Caki2 (cell line): ENCODE measurements at places on chromosomes 3 and 15. TPM values are rescaled to one million over a fixed set of nuclear protein-coding genes. Genes with fewer than 3 reads are reported as not detected.
A peak's percentile ranks its signal among the peaks of the same experiment; 100 is the strongest.

DNA sequence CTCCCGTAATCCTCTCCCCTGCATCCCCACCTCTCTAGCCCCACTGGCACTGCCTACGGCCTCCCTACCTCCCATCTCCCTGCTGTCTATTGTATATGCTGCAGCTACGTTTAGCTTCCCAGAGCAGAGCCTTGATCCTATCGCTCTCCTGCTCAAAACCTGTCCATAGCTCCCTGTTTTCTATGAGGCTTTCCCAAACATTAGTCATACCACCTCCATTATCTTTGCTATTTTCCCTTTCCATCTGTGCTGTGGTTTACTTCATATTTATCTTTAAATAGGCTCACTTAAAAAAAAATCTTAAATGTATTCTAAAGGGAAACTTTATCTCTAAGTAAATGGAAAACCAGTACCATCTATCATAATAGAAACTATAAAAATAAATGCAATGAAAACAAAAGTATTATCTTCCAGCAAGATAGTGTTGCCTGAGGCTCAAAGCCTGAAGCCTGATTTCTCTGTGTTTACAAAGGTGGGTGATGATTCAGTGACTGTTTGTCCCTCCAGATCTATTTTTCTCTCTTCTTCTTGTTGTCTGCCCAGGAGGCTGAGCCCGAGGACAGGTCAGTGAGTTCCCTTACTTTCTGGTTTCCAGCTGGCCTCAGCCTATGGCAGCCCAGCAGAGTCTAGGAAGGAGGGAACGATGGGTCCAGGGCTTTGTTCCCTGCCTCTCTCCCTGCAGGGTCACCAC lies 397.1 kb upstream of the CFAP20DC start:
- DNase-seq = no peak

GRCh38 chr3:27535809-27536392 lies 51.7 kb upstream of the SLC4A7 start:
- peak; percentile 21 for DNase-seq

GRCh38 chr3:45387636-45388348 lies 584 bp upstream of the LARS2 start:
- DNase-seq = no peak

DNA sequence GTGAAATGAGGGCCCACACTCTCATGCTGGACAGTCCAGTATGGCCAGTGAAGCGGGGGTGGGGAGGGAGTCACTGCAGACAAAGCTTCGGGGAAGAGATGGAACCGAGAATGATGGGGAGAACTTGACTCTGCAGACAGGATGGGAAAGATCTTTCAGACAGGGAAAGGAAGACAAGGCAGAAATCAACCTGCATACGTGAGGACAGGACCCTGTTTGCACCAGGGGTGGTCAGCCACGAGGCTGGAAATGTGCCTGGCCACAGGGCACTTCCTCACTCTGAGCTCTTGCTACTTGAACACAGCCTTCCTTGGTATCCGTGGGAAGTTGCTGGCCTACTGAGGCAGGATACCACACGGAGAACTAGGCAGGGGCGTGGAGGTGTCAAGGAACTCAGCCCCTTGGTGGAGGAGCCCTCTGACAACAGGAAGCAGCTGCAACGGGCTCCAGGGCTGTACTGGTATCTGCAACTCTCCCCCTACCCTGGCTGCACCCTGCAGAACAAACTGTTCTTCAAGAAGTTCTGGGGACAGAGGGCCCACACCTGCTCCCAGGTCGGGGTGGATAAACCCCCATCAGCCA lies 9.3 kb upstream of the SRP14 start:
- DNase-seq = no peak

DNA sequence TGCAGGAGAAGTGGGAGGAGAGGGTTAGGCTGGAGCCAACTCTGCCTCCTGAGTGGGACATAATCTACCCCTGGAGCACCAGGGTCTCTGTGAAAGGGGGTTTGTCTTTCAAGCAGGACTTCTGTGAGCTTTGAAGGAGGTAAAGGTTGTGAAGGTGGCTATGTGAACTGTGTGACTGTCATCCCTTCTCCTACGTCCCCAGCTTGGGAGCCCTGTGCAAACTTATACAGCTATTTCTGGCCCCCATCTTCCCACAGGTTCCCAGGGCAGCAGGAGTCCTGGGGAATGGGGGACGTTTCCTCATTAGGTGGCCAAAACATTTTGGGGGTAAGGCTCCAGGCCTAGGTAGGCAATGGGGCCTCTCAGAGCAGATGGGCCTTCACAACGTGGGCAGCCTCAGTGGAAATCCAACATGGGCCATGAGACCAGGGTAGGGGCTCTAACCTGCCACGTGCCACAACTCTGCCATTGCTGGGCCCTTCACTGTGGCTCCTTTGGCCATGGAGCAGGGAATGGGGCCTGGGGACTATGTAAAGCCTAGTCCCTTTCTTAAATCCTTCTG lies 3.5 kb downstream of the VIPR1 start:
- no peak for DNase-seq

GRCh38 chr3:14323401-14324223 lies 78.8 kb upstream of the SLC6A6 start:
- no peak for DNase-seq

Gene VEPH1
- 79.0 and 127 TPM in 2 replicates for total RNA-seq

Gene SLCO3A1
- 12.8 and 23.4 TPM in 2 replicates for total RNA-seq

Gene OR5K2
- not detected in 2 replicates for total RNA-seq

Gene AADACL2
- total RNA-seq = not detected in 2 replicates

DNA sequence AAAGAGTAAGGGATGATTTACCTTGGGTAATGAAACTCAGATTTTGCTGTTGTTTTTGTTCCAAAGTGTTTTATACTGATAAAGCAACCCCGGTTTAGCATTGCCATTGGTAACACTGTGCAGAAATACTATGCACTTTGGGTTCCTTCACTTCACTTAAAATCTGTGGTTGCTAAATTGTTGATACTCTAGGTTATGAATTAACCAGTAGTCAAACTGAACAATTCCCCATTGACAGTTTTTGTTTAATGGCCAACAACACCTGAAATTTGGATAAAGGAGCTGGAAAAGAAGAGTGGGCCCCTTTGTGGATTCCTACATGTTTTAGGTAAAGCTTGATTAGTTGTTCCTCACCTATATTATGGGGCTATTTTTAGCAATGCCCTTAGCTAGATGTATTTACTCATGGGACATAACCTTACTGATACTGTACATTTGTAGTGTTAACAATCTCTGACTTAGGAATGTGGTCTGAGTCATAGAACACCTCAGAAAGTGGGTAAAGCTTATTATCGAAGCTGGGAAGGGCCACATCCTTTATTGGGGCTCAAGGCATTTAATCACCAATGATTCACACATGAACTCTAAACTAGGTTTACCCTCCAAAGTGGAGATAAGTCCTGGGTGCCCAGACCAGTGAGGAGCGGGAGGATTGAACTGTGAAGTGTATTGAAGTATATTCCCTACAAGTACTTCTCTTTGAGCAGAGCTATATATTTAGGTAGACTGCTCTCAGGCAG lies 29.5 kb upstream of the THRB start:
- DNase-seq = no peak

DNA sequence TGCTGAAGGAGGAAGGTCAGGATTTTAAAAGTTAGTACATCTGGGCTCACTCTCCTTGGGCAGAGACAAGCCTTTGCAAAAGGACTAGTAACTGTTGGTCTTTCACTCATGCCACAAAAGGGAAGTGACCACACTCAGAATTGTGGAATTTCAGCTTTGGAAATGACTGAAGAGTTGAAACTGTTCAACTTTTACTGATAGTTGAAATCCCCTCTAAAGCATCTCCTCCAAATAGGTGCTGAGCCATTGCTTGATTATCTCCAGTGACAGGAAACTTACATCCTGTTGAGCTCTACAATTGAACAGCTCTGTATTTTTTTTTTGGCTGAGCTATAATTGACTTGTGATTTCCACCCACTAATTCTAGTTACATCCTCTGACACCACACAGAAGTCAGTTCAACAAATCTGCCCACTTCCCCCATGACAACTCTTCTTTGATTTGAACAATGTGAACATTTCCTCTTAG lies 254.8 kb upstream of the TPRG1 start:
- no peak for DNase-seq

DNA sequence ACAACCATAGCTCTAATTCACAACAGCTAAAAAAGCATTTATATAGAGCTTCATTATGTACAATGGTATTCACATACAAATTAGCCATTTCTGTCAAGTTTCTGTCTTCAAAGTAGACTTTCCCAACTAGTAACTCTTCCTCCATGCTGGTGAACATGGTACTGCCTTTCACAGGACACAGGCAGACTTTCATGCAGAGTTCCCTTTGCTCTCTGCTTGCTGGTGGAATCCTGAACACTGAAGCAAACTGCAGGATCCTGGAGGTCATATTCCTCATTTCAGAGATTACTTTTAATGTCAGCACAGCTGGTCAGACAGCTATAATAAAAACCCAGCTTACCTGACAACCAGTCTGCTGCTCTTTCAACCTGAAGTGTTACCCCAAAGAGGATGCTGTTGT lies 53.6 kb downstream of the TASOR start:
- DNase-seq = no peak

DNA sequence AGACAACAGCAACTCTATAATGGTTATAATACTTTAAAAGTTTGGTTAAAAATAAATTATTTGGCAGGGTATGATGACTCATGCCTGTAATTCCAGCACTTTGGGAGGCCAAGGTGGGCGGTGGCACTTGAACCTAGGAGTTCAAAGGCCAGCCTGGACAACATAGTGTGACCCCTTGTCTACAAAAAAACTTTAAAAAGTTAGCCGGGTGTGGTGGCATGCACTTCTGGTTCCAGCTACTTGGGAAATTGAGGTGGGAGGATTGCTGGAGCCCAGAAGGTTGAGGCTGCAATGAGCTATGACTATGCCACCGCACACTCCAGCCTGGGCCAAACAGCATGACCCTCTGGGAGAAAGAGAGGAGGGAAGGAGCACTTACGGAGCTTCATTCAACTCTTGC lies 7.7 kb upstream of the TRPC1 start:
- no peak for DNase-seq

- DNase-seq = peak; percentile 26
These were observed 313.6 kb upstream of the TLE3 start for GRCh38 chr15:70411143-70411863.

- DNase-seq = no peak
These were observed 1.5 kb downstream of the FOXB1 start for GRCh38 chr15:60005352-60006202.

GRCh38 chr3:13176445-13176844 lies 103.2 kb upstream of the IQSEC1 start:
- no peak for DNase-seq

- DNase-seq = no peak
These were observed 39.7 kb upstream of the TM4SF1 start for GRCh38 chr3:149417174-149417573.

- DNase-seq = no peak
These were observed 523.2 kb downstream of the SOX2 start for GRCh38 chr3:182234881-182235280.

GRCh38 chr15:79007066-79007465 lies 62.2 kb upstream of the CTSH start:
- no peak for DNase-seq

DNA sequence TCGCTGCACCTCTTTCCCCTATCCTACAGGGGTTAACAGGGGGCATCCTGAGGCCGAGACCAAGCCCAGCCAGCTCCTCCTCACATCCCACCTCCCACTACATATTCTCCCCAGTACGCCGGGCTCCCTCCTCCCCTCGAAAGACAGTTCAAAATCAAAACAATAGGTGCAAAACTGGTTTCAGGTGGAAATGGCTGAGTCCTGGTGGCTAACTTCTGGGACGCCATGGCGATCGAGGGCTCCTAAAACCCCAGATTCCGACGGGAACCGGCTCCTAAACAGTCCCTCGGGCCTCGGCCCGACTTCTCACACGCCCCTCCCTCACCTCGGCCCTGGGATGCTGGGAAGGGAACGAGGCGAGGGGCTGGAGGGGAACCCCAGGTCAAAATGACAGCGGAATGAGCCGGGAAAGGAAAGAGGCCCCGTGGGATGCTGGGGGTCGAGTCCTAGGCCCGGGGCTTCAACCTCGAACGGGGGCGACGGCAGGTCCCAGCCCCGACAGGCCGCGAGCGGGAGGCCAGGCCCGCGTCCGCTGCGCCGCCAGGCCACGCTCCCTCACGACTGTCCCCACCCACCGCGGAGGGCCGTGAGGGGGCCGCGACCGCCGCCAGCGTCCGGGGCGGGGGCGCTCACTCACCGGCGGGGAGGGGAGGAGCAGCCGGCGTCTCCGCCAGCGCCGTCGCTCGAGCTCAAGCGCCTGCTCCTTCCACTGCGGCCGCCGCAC lies 492 bp downstream of the TMCC1 start:
- peak; percentile 52 for DNase-seq

DNA sequence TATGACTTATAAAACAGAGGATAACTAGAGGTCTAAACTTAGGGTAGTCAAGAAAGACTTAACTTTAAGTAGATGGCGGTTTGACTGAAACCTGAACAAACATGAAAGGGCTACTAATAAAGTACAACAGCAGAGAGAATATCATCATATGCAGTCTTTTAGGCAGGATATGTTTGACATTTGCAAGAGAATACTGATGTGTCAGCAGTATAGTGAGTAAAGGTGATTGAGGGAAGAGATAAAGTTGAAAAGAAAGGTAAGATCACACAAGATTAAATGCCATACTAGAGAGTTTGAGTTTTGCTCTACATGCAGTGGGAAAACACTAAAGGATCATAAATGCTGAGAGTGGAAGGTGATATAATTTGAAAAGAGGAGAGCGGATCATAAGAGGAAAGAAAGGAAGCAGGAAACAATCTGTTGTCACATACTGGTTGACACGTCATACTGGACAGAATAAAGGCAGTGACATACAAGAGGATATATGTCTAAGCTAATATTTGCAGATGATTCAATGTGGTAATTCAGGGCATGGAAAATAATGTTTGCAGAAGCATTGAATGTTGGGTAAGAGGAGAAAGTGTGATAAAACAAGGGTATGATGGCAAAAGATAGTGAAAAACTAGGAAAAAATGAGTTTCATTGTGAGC lies 223.0 kb downstream of the EPHA6 start:
- no peak for DNase-seq

Gene TM4SF4
- total RNA-seq = 10.9 TPM in 1 of 2 replicates, not detected in the other

- peak; percentile 33 for DNase-seq
These were observed 62.9 kb upstream of the ZBTB38 start for GRCh38 chr3:141305436-141305835.

DNA sequence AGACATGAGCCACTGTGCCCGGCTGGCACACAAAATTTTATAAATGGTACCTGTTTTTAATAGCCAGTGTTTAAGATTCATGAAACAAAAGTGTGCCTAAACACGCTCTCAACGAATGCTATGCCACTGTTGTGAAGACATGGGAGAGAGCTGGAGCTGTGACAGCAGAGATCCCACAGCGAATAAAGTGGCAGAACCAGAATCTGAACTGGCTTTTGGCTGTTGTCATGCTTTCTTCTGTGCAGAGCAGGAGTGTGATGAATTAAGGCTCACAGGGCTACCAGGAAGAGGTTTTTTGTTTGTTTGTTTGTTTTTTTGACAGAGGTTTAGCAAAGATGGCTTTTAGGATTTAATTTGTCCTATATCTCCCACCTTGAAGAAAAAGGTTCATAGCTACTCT lies 14.5 kb downstream of the PTPRG start:
- no peak for DNase-seq

DNA sequence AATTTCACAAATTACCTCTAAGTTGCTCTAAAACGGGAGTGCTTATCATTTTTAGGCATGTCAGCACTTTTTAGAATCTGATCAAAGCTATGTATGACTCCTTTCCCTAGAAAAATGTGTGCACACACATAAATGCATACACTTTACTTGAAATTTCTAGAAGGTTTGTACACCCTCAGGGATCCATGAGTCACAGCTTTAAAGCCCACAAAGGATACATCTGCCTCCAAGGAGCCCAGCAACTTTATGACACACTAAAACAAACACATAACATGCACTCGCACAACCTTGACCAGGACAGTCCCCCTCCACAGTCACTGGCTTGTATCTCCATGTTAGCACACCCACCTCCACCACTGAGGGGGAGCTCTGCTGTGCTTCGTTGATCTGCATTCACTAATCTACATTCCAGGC lies 722.0 kb upstream of the CFAP20DC start:
- peak; percentile 70 for DNase-seq

Gene SATB1
- not detected in 2 replicates for total RNA-seq
